ENCODE measurements at places on chromosomes 4 and X. TPM values are rescaled to one million over a fixed set of nuclear protein-coding genes. Genes with fewer than 3 reads are reported as not detected.

Gene UGT2B17
- not detected for polyA plus RNA-seq

Gene RPL9
- polyA plus RNA-seq = 1,852 TPM

Gene POU3F4
- polyA plus RNA-seq = not detected

Gene STEEP1
- 30.1 TPM for polyA plus RNA-seq

Gene ADH6
- polyA plus RNA-seq = 19.6 TPM

Gene CT55
- polyA plus RNA-seq = 0.30 TPM

Gene TRIML2
- not detected for polyA plus RNA-seq

Gene GAGE12F
- polyA plus RNA-seq = not detected

Gene GYPA
- 6.4 TPM for polyA plus RNA-seq

Gene SPANXB1
- not detected for polyA plus RNA-seq

DNA sequence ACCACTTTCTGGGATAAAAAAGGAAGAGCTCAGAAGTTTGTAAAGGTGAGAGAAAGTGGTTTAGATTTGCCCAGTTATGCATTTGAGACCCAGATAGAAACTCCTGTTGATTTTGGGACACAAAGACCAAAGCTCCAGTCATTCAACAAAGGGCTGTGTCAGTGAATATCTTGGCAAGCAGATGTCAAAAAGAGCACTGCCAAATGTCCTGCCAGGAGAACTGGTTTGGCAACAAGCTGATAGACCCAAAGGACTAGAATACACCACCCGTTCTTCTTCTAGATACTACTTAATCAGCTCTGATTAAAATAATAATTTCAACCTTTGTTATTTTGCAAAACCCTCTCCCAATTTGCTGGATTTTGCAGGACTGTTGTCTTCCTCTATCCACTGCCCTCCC is 121.4 kb downstream of the NHS start:
- no peak overlapping the region for H3K4me3 ChIP-seq
- no peaks in the 10 kb centered on the region for H3K4me1 ChIP-seq
- no peaks in the 10 kb centered on the region for H3K27me3 ChIP-seq

DNA sequence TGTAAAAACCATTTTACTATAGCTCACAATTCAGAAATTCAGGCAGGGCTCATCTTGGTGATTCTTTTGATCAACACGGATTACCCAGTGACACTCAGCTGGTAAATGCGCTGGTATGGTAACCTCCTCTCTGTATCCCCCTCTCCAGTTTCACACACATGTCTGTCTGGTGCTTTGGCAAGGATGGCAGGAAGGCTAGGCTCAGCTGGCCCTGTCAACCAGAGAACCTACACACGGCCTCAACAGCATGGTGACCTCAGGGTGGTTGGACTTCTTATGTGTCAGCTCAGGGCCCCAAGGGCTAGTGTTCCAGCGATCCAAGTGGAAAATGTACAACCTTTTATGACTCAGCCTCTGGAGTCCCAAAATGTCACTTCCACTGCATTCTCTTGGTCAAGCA is 55.7 kb upstream of the EOLA2 start:
- no peak overlapping the region for H3K27ac ChIP-seq
- no peaks in the 10 kb centered on the region for H3K27me3 ChIP-seq
- H3K4me3 ChIP-seq = no peak overlapping the region
- H3K4me1 ChIP-seq = no peaks in the 10 kb centered on the region

GRCh38 chr4:37767546-37767945 is 58.9 kb upstream of the PGM2 start:
- H3K4me3 ChIP-seq = no peak overlapping the region
- peak; percentile 72 for DNase-seq
- no peaks in the 10 kb centered on the region for H3K36me3 ChIP-seq
- no peak overlapping the region for H3K27ac ChIP-seq
- no peaks in the 10 kb centered on the region for H3K27me3 ChIP-seq
- peaks cover 13% of the 10 kb centered on the region for H3K4me1 ChIP-seq

DNA sequence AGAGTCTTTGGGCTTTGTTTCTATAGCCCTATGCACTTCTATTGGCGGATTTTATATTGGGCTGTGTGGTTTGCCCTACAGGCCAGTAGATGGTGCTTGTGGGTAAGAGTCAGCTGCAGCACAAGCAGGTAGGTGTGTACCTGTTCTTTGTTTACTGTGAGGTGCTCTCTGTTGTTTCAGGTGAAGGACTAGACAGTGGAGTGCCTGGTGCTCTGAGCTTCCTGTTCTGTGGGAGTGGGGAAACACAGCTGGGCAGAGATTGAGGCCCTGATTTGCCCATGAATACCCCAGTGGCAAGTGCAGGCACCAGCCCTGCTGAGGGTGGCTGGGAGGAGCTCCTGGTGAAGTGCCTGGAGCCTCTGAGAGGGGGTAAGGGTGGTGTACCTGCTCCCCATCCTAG is 26.3 kb upstream of the UCP1 start:
- no peaks in the 10 kb centered on the region for H3K27me3 ChIP-seq
- no peak overlapping the region for H3K27ac ChIP-seq
- no peak overlapping the region for H3K4me3 ChIP-seq
- H3K36me3 ChIP-seq = no peaks in the 10 kb centered on the region
- peak; percentile 16 for DNase-seq

- no peaks in the 10 kb centered on the region for H3K27me3 ChIP-seq
- H3K4me3 ChIP-seq = no peak overlapping the region
- no peak for DNase-seq
- no peak overlapping the region for H3K27ac ChIP-seq
Measured at GRCh38 chr4:9970399-9971011, 50.8 kb downstream of the SLC2A9 start.

GRCh38 chrX:20144491-20144890 is 2.9 kb upstream of the EIF1AX start:
- H3K4me1 ChIP-seq = peaks cover 5% of the 10 kb centered on the region
- H3K36me3 ChIP-seq = no peaks in the 10 kb centered on the region
- H3K27ac ChIP-seq = no peak overlapping the region
- DNase-seq = no peak
- no peak overlapping the region for H3K4me3 ChIP-seq
- no peaks in the 10 kb centered on the region for H3K27me3 ChIP-seq

DNA sequence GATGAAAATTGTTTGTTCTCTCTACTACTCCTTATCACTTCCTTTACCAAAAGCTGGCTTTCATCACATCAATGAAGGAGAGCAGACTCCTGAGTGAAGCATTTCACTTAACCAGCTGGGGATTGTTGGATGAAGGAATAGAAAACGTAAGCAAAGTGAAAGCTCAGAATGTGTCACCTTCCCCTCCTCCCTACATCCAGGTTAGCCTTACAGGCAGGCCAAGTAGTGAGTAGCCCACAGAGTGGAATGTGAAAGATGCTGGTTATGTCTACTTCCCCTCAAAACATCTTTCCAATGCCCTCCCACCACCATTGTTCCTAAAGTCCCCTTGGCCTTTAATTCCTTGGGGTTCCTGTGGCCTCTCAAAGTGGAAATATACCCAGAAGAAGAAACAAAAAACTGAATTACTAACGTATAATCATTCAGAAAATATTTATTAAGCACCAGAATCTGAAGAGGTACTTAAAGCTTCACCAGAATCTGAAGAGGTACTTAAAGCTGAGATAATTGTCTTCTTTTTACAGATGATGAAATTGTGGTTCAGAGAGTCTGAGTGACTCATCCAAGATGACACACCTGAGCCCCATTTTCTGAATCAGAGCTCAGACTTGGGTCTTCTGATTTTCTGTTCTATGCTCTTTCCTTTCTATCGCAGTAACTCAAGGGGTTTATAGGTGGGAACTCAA is 6.5 kb downstream of the P2RY4 start:
- H3K36me3 ChIP-seq = no peaks in the 10 kb centered on the region
- H3K4me1 ChIP-seq = no peaks in the 10 kb centered on the region
- no peak overlapping the region for H3K4me3 ChIP-seq
- DNase-seq = no peak

DNA sequence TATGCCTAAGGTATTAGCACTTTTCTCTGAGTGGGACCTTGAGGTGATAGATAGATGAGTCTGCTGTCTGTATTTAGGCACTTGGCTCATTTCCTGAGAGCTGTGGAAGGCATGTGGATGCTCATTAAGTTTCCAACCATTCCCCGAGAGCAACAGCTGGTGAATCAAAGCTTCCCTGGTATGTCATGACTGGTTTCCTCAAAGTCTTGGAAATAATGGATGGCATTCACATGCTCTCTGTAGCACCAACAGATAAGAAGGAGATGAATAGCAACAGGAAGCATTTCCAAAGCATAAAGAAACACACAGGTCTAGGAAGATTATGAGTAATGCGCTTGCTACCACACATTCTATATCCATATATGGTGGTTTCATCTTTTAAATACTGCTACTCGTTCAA is 118.3 kb upstream of the ETNPPL start:
- H3K27me3 ChIP-seq = no peaks in the 10 kb centered on the region
- no peaks in the 10 kb centered on the region for H3K4me1 ChIP-seq
- no peak for DNase-seq
- H3K4me3 ChIP-seq = no peak overlapping the region
- no peak overlapping the region for H3K27ac ChIP-seq
- no peaks in the 10 kb centered on the region for H3K36me3 ChIP-seq

DNA sequence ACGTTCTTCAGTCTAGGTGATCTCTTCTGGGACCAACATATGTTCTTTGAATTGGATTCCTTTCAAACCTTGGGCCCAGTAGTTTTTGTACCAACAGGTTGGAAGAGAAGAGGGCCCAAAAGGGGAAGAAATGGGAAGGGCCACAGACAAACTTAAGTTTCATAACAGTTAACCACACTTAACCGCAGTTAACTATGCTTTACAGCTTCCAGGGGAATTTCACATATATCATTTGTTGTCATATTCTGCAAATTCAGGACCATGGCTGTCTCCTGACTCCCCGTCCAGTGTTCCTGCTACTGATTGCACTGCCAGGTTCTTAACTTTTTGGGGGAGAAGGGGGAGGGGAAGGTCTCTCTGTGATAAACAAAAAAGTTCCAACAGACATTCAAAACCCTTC is 34.6 kb downstream of the RTL5 start:
- no peaks in the 10 kb centered on the region for H3K27me3 ChIP-seq
- no peak overlapping the region for H3K4me3 ChIP-seq
- peak overlapping the region; percentile 75 for H3K27ac ChIP-seq
- no peaks in the 10 kb centered on the region for H3K4me1 ChIP-seq
- no peaks in the 10 kb centered on the region for H3K36me3 ChIP-seq
- no peak for DNase-seq

GRCh38 chrX:154368630-154369448 is 5.6 kb downstream of the FLNA start:
- DNase-seq = no peak
- H3K4me1 ChIP-seq = no peaks in the 10 kb centered on the region
- peak overlapping the region; percentile 36 for H3K4me3 ChIP-seq
- peaks cover 44% of the 10 kb centered on the region for H3K36me3 ChIP-seq
- no peaks in the 10 kb centered on the region for H3K27me3 ChIP-seq

GRCh38 chr4:171674781-171675180 is 138.4 kb upstream of the GALNTL6 start:
- no peaks in the 10 kb centered on the region for H3K4me1 ChIP-seq
- no peak for DNase-seq
- no peaks in the 10 kb centered on the region for H3K27me3 ChIP-seq
- no peak overlapping the region for H3K27ac ChIP-seq
- no peak overlapping the region for H3K4me3 ChIP-seq

- H3K4me3 ChIP-seq = no peak overlapping the region
- peaks cover 9% of the 10 kb centered on the region for H3K4me1 ChIP-seq
- H3K27ac ChIP-seq = no peak overlapping the region
- no peaks in the 10 kb centered on the region for H3K36me3 ChIP-seq
Measured at GRCh38 chr4:110033355-110034025, 120.8 kb downstream of the EGF start.

DNA sequence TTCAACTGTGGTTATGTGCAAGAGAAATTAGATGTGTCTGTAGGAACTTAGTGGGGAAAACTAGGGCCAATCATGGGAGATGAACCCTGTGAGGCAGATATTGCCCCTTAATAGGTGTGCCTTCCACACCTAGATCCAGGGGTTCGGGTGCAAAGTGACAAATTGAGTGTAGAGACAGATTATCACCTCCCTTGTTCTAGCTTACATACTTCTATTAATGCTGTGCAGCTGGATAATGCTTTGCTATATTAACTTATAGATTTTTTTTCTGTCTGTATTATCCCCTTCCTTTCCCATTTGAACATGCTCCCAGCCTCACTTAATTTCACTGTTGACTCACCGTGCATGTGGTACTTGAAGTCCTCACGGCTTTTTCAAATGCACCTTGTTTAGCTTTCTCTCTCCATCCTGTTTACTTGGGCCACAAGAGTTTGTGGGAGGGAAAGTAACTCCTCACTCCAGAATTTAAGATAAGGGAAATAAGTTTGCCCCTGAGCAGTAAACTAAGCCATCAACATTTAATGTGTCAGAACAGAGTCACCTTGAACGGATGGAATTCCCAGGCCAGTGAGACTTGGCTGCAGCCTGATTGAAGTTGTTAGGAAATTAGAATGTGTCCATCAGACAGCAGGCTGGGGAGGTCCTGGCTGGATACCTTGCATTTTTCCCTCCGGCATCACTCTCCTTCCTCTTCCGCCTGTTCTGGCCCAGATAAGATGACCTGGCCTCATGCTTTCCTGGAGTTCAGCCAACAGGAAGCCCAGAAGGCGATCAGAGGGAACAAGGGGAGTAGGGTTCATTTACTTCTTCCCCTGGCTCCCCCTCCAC is 478.4 kb downstream of the BCOR start:
- H3K4me1 ChIP-seq = no peaks in the 10 kb centered on the region
- H3K4me3 ChIP-seq = no peak overlapping the region
- H3K36me3 ChIP-seq = no peaks in the 10 kb centered on the region
- peak; percentile 17 for DNase-seq
- no peak overlapping the region for H3K27ac ChIP-seq

DNA sequence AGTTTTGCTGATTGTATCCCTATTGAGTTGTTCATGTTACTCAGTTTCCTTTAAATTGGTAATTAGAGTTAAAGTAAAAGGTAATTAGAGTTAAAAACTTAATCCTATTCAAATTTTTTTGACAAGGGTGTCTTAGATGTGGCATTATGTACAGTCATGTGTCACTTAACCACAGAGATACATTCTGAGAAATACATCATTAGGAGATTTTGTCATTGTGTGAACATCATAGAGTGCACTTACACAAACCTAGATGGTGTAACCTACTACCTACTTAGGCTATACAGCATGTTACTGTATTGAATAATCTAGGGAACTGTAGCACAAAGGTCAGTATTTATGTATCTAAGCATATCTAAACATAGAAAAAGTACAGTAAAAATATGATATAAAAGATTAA is 39.2 kb downstream of the BEX3 start:
- H3K27me3 ChIP-seq = no peaks in the 10 kb centered on the region
- H3K27ac ChIP-seq = no peak overlapping the region
- no peaks in the 10 kb centered on the region for H3K4me1 ChIP-seq

GRCh38 chr4:13322681-13323101 is 161.4 kb downstream of the RAB28 start:
- no peaks in the 10 kb centered on the region for H3K27me3 ChIP-seq
- DNase-seq = no peak
- H3K36me3 ChIP-seq = no peaks in the 10 kb centered on the region
- H3K4me3 ChIP-seq = no peak overlapping the region

DNA sequence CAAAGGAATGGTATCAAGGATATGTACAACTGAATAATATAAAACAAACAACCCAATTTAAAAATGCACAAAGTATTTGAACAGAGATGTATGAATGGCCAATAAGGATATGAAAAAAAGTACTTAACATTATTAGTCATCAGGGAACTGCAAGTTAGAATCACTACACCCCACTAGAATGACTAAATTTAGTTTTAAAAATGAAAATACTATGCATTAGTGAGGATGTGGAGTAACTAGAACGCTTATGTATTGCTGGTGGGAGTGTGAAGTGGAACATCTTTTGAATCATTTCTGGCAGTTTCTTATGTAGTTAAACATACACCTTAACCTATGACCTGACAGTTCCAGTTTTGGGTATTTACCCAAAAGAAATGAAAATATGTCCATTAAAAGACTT is 13.0 kb upstream of the SLC16A2 start:
- no peaks in the 10 kb centered on the region for H3K27me3 ChIP-seq
- H3K4me3 ChIP-seq = no peak overlapping the region
- no peaks in the 10 kb centered on the region for H3K36me3 ChIP-seq
- no peaks in the 10 kb centered on the region for H3K4me1 ChIP-seq

Measured in left lung (tissue), 14 donors.